Effector memory CD4-positive, alpha-beta T cell (primary cell): ENCODE measurements at places on chromosomes 7 and 10.

GRCh38 chr10:103541616-103542015, 48.1 kb downstream of the NEURL1 start:
- no peak for DNase-seq

DNA sequence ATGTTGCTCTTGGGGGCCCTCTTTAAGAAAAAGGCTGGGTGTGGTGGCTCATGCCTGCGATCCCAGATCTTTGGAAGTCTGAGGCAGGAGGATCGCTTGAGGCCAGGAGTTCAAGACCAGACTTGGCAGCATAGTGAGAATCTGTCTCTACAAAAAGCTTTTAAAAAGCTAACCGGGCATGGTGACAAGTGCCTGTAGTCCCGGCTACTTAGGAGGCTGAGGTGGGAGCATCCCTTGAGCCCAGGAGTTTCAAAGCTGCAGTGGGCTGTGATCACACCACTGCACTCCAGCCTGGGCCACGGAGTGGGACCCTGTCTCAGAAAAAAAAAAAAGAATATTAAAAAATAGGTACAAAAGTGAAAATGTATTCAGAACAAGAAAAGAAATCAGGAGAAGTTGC, 38.1 kb upstream of the SLC39A12 start:
- DNase-seq, result no peak

DNA sequence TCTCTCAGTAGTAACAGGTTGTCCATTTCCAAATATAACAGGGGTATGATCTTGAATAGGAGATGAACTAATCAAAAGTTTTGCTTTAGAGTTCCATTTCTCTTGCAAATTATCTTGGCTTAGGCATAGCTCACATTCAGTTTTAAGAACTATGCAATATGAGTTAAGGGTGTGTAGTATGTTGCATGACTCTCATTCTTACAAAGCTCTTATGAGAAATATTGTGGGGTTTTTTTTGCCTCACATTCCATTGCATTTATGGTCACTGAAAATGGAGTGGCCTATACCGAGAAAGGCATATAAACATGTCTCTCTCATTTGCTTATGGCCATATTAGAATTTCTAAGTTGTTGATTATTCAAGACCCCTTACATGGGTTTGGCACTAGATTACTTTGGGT, 48.5 kb upstream of the LAMB1 start:
- no peak for DNase-seq

- no peak for DNase-seq
These were observed 14.1 kb downstream of the CNNM1 start for GRCh38 chr10:99343262-99343661.

- no peak for DNase-seq
These were observed 967 bp upstream of the GLI3 start for GRCh38 chr7:42237811-42238541.

DNA sequence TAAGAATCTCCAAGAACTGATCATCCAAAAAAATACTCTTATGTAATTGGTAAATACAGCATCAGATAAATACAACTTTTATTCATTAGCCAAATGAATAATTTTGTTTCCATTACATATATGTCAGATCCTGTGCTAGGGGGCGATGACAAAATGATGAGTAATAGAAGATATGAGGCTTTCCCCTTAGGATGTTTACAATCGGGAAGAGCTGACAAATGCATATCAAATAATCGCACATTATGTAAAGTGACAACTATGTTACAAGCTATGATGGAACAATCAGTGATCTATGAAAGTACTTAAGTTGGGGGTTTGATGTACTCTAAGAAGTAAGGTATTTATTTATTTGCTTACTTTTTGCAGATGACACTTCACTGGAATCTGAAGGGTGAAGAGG, 465.6 kb upstream of the VSTM2A start:
- DNase-seq, result no peak

- DNase-seq, result no peak
These were observed 107.3 kb downstream of the AHR start for GRCh38 chr7:17405786-17406185.

DNA sequence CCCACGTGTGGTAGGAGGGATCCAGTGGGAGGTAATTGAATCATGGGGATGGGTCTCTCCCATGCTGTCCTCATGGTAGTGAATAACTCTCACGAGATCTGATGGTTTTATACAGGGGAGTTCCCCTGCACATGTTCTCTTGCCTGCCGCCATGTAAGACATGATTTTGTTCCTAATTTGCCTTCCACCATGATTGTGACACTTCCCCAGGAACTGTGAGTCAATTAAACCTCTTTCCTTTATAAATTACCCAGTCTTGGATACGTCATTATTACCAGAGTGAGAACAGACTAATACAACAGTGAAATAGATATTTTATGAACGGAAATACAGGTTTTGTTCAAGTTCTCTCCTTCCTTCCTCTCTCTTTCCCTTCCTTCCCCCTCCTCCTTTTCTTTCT, 15.8 kb downstream of the CALD1 start:
- no peak for DNase-seq

DNA sequence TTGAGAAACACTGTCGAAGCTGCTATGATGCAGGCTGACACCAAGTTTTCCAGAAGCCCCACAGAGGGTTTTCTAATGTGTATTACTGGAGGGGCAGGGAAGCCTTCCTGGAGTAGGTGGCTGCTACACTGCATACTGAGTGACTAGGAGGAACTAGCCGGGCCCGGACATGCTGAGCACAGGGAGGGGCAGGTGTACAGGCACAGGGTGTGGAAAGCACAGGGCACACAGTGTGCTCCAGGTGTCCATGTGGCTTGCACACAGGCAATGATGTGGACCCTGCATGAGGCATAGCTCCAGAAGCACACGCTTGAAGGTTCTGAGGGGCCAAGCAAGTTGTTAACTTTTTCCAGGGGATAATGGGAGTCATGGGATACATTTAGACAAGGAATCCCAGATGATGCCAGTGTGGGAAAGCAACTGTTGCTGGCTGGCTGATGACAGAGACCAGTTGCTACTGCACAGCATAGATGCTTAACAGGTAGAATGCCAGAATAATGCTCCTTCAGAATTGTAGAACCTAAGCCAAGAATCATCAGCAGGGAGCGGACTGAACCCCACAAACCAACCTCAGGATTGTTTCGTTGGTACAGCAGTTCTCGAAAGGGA, 14.6 kb downstream of the DHX32 start:
- DNase-seq, result no peak

GRCh38 chr7:142709921-142710320, 39.4 kb upstream of the PRSS1 start:
- DNase-seq, result no peak

DNA sequence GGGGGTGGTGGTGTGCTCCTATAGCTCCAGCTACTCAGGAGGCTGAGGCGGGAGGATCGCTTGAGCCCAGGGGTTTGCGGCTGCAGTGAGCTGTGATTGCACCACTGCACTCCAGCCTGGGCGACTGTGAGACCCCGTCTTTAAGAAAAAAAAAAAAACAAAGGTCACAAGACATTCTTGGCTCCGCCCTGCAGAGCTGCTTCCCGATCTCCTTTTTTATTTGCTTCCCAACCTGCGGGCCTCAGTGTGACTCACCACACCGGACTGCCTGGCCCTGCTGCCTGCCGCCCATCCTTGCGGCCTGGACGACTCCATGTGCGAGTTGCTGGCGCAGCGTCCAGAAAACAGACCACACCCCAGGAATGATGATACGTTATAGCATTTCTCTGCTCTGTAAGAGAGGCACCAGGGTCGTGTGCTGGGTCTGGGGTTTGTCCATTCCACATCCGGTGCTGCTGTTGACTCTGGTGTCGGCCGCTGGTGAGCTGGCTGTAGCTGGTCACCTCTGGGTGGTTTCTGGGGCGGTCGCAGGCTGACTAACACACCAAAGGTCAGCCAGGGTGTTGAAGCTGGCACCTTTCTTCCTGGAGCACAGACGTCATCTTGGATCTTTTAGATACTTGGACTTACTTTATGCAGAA, 123.6 kb downstream of the TCF7L2 start:
- DNase-seq, result no peak

- DNase-seq, result no peak
These were observed 97.7 kb downstream of the NRCAM start for GRCh38 chr7:108358553-108358952.

GRCh38 chr10:22251751-22252223, 34.0 kb upstream of the EBLN1 start:
- DNase-seq, result peak; percentile 43

- no peak for DNase-seq
These were observed 254.7 kb downstream of the KLF6 start for GRCh38 chr10:3530346-3530745.

- no peak for DNase-seq
These were observed 25.2 kb downstream of the LIPK start for GRCh38 chr10:88731296-88731695.

GRCh38 chr10:113175756-113176651, 226.0 kb downstream of the TCF7L2 start:
- no peak for DNase-seq

GRCh38 chr7:95929710-95930280, 157.4 kb downstream of the DYNC1I1 start:
- DNase-seq, result no peak

GRCh38 chr7:39075210-39075609, 97.5 kb downstream of the POU6F2 start:
- DNase-seq, result no peak

DNA sequence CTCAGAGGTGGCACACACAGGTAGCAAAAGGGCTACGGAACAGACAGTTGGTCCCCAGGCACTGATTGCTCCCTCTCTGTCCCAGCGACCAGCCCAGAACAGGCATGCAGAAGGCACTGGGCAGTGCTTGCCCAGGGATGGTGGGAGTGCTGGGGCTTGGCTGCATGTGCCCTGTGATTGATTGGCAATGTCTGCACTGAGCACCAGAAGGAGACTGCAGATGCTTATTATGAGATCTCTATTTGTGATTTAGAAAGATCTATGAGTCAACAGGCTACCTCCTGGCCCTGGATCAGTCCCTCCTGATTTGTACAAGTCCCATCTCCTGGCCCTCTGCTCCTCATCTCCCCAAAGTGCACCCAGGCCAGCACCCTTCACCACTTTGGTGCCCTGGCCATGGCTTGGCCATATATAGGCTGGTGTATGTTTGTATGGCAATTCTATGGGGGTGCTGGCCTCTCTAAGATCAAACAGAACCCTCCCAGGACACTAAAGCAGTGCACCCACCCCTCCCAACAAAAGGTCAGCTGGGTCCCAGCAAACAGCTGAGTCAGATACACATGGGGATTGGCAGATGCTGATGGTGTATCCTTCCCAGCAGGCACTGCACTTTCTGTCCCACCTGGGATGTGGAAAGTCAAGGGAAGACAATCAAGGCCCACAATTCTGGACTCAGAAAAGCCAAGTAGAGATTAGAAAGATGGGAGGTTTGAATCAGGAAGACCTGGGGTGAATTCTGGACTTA, 30.9 kb downstream of the CAMK2B start:
- no peak for DNase-seq

- no peak for DNase-seq
These were observed 216.3 kb downstream of the CHCHD3 start for GRCh38 chr7:132865366-132866143.
